Pulmonary artery endothelial cell (primary cell): ENCODE measurements at places on chromosomes 7 and 10.

DNA sequence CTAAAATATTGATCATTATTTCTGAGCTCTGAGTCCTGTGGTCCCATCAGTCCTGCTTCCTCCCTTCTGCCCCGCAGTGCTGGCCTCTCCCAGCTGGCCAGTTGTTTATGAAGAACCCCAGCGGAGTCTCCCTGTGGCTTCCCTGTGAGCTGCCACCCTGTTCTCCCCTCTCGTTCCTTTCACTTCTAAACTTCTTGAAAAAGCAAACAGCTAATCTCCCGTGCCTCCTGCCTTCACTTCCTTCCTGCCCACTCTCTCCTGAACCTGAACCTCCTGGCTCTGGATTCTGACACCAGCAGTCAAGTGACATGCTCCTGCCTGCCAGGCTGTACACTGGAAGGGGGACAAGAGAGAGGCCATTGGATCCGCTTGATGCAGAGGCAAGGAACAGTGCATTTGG, 63.7 kb upstream of the ZPBP start:
- no peak for DNase-seq

GRCh38 chr10:71219918-71220688, 7.7 kb downstream of the UNC5B start:
- no peak for DNase-seq

- no peak for DNase-seq
Measured at GRCh38 chr7:124536156-124536762, 229.3 kb downstream of the GPR37 start.

DNA sequence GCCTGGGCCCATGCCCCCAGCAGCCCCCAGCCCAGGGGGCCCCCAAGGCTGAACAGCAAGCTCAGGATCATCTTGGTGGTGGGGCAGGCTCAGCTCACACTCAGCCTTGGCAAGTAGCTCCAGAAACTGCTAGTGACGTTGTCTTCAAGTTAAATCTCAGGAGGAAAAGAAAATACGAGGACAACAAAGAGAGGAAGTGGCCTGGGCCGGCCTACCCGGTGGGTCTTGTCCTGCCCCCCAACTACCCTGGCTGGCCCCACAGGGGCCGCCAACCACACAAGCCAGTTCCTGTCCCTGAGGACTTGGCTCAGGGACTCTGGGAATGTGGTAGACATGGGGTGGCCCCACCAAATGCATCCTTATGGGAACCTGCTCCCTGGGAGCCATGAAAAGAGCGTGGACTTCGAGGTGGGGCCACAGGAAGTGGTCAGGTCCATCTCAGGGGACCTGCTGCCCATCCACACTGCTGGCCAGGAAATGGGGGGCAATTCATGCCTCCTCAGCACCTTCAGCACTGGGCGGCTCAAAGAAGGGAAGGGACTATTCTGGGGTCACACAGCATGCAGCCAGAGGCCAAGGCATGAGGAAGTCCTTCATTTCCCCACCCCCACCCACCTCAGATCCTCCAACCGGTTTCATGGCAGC, at the start of gene MMRN2:
MMRN2 (minus strand) TSS at position 145 of the 645 bp plus-strand sequence; CDS start at position 71, 74 bp downstream.
- peak; percentile 71 for DNase-seq

DNA sequence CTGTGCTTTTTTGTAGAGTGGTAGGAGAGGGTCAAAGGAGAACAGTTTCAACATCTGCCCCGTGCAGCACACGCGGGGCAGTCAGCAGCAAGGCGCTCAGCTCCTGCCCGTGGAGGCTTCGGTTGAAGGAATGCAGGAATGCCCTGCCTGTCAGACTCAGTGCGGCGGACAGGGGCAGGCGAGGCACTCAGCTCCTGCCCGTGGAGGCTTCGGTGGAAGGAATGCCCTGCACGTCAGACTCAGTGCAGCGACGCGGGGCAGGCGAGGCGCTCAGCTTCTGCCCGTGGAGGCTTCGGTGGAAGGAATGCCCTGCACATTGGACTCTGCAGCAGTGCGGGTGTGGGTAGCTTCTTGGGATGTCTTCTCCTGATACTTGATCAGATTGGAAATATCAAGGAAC, 37.0 kb downstream of the PPP2R2D start:
- no peak for DNase-seq

GRCh38 chr7:36787933-36788378, 63.7 kb upstream of the AOAH start:
- DNase-seq, result no peak

DNA sequence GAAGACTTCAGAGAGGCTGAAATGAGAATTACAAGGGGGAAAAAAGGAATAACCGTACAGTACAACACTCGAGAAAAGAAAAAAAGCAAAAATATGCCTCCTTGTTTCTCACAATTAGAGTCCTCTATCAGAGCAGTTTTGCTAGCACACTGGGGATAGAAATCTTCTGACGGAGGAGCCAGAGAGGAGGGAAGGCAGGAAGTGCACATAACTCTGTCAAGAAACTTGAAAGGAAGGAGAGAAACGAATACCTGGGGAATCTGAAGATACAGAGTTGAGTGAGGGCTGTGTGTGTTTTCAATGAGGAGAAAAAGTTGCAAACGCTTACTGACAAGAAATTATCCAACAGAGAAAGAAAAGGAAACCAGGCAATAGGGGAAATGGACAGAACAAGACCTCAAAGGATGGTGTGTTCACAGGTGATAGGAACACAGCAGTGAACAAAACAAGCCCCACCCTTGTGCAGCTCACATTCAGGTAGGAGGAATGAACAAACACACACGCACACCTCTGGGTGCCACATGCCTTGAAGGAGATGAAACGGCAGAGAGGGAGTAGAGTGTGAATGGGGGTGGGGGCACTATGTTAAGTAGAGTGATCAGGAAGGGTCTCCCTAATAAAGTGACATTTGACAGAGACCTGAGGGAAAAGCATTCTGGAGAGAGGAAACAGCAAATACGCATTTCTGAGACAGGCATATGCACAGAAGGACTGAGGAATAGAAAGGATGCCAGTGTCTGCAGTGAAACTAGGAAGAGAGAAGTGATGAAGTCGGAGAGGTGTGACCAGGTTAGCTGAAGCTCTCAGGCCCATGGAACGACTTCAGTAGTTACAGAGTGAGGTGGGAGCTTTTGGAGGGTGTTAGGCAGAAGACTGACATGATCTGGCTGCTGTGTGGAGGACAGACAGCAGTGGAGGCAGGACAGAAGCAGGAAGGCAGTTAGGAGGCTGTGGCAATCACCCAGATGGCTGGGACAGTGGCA, 46.7 kb upstream of the SPOCK2 start:
- DNase-seq, result no peak

DNA sequence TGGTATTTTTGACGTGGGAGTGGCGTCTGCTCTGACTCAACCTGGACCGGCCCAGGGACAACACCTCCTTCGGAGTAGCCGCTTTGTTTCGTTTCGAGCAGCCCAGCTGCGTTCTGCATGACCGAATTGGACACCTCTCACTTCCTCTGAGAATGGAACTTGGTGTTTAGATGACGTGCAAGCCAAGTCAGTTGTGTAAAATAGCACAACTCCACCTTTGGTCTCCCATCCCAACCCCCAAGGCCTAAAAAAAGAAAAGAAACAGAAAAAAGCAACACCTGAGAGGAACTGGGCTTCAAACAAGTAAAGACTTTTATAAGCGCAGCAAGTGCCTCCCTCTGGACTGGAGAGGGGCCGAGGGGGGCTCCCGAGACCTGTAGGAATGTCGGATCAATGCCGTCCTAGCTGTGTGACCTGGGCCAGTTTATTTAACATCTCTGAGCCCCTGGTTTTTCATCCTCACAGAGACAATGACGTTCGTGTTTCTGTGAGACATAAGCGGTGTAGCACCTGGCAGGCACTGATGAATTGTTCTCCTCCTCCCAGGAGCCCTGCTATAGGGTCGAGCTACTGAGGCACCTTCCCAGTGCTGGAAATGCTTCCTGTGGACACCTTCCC, 52.0 kb upstream of the SMNDC1 start:
- DNase-seq, result no peak

- peak; percentile 11 for DNase-seq
Measured at GRCh38 chr7:142478479-142479220, 220.8 kb upstream of the PRSS58 start.

GRCh38 chr7:101707587-101707986, 78.5 kb upstream of the MYL10 start:
- DNase-seq, result no peak

GRCh38 chr7:112963634-112964033, 123.0 kb downstream of the GPR85 start:
- DNase-seq, result no peak

GRCh38 chr7:26198781-26199169, 1.8 kb downstream of the HNRNPA2B1 start:
- DNase-seq, result no peak

- no peak for DNase-seq
Measured at GRCh38 chr7:131591687-131592319, 35.4 kb upstream of the PODXL start.

DNA sequence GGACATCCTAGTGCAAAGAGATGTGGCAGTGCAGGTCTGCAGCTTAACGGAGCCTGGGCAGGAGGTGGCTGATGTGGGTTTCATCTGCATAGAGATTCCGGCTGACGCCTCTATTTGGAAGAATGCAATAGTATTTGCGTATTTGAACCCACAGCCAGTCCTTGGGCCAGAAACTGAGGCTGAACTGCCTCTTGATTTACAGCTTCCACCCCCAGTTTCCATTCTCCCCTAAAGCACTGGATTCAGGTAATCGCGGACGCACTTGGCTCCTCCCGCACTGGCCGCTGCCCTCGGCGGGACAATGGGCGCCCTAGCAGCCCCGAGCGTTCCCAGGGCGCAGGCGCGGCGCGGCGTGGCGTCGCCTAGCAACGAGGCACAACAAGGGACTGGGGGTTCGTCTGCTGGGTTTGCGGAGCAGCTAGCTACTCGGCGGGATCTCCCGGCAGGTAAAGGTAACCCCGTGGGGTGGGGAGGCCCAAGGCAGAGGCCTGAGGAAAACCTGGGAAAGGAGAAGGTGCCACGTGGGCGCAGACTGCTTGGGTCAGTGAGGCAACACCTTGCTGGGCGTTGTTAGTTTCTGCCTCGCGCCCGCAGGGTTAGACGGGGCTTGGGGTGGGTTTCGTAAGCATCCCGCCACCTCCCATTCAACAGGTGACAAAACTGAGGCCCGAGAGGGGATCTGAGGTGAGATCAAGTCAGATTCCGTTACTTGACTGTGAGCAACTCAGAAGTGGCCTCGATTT, at the start of gene ARMC3:
ARMC3 (plus strand) TSS at position 393 of the 743 bp plus-strand sequence. CDS start 3,944 bp downstream, outside the sequence.
- no peak for DNase-seq

GRCh38 chr10:15863733-15864132, 3.4 kb upstream of the MINDY3 start:
- no peak for DNase-seq

DNA sequence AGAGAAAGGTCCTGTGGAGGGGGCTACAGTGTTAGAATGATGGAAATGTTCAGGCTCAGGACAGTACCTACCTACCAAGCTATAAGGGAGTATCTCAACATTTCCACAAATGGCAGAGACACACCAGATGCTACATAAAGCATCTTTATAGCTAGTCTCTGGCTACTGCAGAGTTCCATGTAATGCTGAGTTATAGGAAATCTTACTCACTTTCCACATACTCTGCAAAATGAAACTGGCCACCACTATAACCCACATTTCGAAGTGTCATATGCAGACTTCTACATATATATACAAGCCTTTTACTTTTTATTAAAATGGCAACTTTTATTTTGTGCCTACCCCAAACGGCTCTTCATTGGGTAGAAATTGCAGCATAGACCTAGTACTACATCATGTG, 85.5 kb downstream of the FAS start:
- no peak for DNase-seq

DNA sequence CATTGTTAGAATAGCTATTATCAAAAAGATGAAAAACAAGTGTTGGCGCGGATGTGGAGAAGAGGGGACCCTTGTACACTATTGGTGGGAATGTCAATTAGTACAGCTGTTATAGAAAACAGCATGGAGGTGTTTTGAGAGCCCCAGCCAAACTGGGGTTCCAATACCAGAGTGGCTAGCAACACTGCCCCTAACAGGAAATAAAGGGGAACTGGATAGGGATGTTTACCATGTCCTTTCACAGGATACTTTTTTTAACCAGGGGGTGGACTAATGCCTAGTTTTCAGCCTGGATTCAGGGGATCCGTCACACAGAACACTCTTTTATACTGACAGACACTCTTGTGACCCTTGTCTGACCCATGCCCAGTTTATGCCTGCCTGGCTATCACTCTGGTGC, 6.9 kb upstream of the GSTK1 start:
- DNase-seq, result no peak

DNA sequence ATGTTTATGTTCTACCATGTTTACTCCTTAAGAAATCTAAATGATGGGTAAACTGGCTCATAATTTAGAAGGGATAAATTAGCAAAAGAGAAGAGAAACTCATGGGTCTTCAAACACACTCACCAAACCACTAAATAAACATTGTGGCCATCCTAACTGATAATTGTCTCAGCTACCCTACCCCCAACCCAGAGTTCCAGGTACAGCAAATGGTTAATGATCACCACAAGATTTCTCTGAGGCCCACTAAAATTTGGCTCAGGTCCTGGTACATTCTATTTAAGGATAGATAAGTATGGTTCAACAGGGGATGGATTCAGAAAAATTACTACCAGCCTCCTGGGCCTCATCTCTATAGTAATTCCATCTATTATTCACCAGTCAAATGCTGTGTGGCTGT, 21.4 kb downstream of the SLC25A13 start:
- no peak for DNase-seq
